ENCODE measurements at places on chromosomes 1 and 21.
A peak's percentile ranks its signal among the peaks of the same experiment; 100 is the strongest.

GRCh38 chr1:44220001-44220751 lies 6.9 kb downstream of the DMAP1 start:
- ATAC-seq: no peak

DNA sequence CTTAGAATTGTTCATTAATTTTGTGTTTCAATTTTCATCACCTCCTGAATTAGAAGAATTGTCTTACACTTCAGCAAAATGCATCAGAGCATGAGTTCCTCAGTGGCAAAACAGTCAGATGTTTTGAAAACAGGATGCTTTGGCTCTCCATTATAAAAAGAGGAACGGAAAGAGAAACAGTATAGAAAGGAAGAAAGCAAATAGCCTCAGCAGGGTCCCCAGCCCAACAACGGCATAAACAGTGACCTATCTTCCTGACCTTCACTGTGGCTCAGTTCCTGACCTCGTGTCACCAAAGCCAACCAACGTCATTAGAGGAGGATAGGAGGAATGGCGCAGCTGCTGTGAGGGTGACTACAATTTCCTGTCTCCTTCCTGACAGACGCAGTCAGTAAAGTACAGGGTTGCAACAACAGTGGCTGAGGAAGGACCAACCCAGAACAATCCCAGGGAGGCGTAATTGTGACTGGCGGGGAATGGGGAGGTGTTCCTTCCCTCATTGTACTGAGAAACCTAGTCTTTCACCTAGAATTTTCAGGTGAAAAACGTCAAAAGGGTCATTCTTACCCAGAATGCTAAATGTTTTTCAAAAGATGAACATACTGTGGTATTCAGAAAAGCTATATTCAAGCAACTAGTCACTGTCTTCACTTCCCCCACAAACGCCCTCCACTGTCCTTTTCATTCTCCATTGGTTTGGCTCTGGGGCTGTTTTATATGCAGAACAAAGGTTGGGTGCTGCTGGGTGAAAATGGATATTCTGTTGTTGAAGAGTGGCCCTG lies 197.9 kb upstream of the SGIP1 start:
- ATAC-seq: peak; percentile 66

DNA sequence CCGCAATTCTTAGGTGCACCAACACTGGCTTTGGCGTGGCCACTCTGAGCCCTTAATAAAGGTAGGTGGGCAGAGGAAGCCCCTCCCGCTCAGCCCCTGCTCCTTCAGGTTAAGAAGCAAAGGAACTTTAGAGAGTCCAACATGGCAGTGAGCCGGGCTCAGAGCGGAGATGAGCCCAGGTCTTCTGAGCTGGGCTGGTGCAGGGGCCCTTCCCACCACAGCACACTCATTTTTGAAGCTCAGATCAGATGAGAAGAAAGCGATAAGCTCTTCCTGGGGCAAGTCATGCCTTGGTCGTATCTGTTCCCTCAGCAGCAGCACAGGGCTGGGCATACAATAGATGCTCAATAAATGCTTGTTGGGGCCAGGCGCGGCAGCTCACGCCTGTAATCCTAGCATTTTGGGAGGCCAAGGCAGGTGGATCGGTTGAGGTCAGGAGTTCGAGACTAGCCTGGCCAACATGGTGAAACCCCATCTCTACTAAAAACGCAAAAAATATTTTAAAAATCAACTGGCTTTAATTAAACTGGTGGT lies 51.1 kb upstream of the TARDBP start:
- no peak for ATAC-seq

DNA sequence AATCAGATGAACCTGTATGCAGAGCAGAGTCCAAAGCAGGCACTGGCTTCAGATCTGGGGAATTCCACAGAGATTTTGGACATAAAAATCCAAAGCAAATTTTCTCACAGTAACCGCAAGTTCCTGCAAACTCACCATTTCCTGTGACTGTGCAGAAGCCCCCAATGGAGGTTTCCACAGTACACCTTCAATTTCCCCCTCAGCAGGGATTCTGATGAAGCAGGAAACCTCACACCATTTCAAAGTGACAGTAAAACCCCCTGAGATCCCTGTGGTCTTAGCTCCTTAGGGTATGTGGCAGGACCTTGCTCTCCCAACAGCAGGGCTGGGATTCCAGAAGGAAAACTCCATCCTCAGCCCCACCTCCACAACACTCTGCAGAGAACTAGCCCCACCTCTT lies 6.0 kb upstream of the TGFBR3 start:
- no peak for ATAC-seq

DNA sequence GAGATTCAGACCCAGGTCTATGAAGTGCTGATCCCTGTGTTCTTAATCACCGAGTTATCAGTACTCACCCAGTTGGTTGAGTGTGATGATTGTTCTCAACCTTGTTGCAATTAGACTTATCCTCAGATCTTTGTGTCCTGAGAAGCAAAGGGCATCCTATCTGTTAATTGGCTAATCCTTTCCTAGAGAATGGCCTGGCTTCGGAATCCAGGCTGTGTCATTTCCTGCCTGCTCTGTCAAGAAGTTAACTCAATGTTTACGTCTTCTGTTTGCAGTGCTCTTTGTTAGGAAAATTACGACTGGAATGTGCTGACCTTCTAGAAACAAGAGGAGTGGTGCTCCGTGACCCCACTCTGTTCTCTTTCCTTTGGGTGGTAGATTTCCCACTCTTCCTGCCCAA lies 14.7 kb downstream of the GAS5 start:
- no peak for ATAC-seq

DNA sequence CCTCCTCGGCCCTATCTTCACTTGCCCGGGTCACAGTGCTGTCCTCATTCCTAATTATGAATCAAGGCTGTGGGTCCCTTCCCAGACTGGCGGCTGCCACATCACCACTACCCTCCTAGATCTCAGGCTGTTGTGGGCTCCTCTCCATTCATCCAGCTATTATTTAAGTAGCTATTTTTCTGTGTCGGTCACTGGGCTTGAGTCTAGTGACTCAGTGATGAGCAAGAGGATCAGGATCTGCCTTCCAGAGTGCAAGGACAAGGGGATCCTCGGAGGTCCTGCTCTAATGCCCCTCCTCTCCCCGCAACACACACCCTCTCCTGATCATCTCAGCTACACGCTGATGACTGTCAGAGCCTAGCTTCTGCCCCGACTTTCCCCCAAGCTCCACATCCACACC lies 34.1 kb downstream of the CDCP2 start:
- no peak for ATAC-seq

- no peak for ATAC-seq
Measured at GRCh38 chr1:87121711-87122163, 206.9 kb upstream of the LMO4 start.

DNA sequence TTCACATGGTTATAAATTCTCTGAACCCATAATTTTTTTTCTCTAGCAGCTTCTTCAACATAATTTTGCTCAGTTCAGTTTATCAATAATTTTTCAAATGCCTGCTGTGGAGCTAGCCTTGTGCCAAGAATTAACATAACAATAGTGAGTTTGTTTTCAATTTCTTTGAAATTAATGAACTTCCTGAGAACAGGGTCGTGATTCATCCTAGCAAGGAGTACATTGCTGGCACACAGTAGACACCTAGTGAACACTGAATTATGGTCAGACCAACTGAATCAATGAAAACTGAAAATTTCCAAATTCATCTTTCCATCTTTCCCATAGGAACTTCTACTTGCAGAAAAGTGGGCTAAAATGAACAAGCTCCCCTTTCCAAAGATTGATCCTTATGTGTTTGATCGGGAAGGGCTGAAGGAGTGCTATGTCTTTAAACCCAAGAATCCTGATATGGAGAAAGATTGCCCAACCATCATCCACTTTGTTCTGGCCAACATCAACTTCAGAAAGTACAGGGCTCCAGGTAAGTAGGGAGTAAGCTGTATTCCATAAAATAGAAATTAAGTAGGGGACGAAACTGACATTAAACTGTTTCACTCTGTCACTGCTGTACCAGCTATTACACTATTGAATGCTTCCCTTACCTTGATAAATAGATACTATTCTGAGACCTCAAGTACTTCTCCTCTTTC lies 148.7 kb downstream of the PLA2G4A start:
- no peak for ATAC-seq

DNA sequence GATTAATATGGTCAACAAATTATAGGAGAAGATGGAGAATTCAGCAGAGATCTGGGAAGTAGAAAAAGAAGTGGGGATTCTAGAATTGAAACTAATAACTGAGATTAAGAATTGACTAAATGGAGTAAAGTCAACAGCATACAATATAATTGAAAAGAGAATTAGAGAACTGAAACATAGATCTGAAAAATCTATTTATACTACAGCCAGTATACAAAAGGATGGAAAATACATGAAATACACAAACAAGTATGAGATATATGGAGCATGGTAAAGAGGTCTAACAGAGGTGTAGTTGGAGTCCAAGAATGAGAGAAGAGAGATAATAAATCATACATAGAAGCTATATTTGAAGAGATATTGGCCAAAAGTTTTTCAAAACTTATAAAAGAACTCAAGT lies 235.2 kb downstream of the FGGY start:
- ATAC-seq: no peak

DNA sequence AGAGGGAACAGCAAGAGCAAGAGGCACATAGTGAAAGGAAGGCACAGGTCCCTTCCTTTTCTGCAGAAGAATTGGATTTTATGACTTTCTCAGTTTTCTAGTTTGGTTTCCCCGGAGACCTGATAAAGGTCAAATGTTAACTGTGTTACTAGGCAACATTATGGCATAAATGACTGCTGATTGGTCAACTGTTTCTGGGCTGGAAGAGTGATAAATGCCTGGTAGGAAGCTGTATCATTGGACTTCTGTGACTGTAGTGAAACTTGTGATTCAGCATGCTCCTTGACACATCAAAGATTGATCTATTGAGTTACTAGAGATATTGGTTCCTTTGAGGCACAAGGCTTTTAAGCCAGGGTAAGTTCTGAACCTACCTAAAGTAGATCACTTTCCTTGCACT lies 55.7 kb downstream of the LRRC8C start:
- peak; percentile 68 for ATAC-seq

DNA sequence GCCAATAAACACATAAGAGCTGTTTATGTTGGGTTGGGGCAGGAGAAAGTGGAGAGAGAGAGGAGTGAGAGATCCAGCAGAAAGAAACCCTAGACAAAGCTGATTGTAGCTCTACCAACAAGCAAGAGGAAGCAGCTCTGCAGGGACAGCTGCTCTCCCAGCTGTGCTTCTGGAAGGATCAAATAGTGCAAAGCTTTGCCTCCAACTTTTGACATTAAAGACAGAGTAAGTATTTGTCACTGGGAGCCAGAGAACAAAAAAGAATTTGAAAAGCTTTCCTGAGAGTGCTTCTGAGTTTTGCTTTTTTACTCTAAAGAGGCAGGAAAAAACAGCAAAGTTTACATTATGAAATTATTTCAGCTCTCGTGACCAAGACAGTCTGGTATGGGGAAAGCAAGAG lies 28.5 kb upstream of the C1orf198 start:
- ATAC-seq: no peak

DNA sequence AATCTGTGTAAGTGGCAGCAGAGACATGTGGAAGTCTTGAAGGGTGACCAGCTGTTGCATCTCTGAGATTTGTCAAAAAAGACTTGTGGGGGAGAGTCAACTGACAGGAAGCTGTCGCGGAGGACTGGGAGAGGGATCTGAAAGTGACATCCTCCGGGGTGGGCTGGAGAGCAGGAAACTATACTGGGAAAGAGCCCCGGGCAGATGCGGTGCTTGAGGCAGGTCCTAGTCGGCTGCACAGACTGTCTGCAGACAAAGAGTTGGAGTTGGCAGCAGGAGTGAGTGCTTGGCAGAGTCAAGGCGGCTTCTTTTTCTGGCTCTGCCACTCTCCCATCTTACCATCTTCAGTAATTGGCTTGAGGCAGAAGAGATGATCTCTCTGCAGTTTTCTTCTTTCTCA lies 294.0 kb upstream of the C1orf87 start:
- ATAC-seq: no peak

DNA sequence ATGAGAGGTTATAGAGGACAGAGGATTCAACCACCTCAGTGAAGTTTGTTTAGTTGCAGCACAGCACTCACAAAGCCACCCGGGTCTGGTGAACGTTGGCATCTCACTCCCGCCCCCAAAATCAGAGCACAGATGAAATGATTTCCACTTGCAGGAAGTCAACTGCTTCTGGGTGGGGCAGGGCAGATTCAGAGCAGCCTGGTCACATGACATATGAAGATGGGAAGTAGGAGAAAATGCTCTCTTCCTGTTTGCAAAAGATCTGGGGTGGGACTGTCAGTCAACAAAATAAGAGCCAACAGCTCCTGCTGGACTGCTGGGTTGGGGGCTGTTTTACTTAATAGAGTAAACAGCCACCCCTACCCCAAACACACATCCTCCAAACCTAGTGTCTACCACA lies 43.2 kb downstream of the LRRC71 start:
- peak; percentile 67 for ATAC-seq

DNA sequence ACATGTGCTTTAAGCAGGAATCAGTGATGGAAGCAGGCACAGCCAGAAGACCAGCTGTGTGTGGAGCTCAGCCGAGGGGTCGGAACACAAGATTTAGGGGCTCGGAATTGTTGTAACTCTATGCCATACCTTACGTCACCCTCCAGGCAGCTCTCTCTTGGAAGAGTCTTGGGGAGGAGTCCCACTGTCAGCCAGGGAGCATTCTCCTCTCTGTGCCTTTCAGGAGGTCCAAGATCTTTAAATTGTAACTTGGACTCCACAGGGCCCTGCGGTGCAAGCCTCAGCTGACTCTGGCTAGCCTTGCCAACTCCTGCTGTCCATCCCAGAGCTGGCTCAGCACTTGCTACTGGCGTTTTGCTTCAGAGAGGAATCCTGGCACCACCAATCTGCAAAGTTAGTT lies 26.4 kb upstream of the ROR1 start:
- ATAC-seq: no peak

GRCh38 chr1:88060750-88061491 lies 623.2 kb upstream of the PKN2 start:
- no peak for ATAC-seq

- peak; percentile 51 for ATAC-seq
Measured at GRCh38 chr1:37822906-37823815, 15.2 kb upstream of the YRDC start.

- peak; percentile 7 for ATAC-seq
Measured at GRCh38 chr1:212035835-212036605, 472 bp downstream of the DTL start.

DNA sequence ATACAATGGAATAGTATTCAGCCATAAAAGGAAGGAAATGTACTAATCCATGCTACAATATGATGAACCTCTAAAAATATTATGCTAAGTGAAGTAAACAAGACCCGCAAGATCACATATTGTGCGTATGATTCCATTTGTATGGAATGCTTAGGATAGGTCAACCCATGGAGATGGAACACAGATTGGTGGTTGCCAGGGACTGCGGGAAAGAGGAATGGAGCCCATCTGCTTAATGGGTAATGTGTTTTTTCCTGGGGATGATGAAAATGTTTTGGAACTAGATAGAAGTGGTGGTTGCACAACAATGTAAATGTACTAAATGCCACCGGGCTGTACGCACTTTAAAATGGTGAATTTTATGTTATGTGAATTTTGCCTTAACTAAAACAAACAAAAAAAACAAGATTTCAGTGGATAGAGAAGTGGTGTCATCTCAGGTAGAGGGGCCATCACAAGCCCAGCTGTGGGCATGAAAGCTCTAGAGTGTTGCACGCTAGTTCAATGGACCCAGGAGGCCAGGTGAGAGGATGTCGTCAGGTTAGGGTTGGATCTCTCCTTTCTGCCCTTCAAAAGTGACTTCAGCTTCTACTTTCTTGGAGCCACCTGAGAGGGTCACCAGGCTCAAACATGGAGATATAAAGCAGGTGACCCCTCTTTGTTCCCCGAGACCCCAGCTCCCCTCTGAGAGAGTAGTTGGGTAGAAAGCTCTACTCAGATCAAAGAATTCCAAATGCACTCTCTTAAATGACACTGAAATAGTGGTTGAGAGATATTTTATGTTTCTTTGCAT lies 2.5 kb downstream of the C1orf115 start:
- no peak for ATAC-seq

Measured in activated CD4-positive, CD25-positive, alpha-beta regulatory T cell treated with anti-CD3 and anti-CD28 coated beads, Interleukin-2, amount 50 U/mL, for 24 hours (primary cell).